ENCODE measurements at places on chromosomes 4 and X. TPM values are rescaled to one million over a fixed set of nuclear protein-coding genes. Genes with fewer than 3 reads are reported as not detected.

The GAGE12C gene
- total RNA-seq = not detected

The PPBP gene
- total RNA-seq = not detected

The TMSB15C gene
- 1.5 TPM for total RNA-seq

The PLXNB3 gene
- 5.6 TPM for total RNA-seq

DNA sequence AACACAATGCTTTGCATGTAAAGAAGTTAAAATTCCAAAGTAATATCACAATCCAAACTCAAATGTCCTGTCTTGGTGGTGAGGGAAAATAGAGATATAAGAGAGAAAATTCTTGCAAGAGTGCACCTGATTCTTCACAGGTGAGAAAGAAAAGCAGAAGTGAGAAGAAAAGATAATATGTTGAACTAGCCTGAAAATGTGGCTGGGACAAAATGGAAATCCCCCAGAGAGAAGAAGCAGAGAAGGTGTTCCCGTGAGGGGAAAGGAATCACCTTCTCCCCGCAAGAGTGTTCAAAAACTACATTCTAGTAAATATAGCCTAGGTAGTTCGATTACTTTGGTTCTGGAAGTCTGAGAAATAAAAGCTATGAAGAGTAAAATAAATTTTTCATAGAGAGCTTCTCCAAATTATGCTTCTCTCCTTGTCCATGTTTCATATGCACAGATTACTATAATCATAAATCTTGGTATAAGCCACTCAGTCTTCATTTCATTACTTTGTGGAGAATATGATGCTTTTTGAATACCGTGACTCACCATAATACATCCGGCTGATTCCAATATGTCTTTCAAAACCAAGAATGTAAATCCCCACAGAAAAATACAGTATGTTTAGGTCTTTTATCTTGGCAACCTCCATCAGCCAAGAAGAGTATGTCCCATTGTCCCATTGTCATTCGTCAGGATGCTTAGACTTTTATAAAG, 63.1 kb downstream of the COX18 start:
- H3K27ac ChIP-seq = no peak overlapping the region
- H3K4me3 ChIP-seq = no peak overlapping the region
- no peak for DNase-seq

- H3K27ac ChIP-seq = no peak overlapping the region
- no peaks in the 10 kb centered on the region for H3K4me1 ChIP-seq
- H3K36me3 ChIP-seq = no peaks in the 10 kb centered on the region
These were observed 84.9 kb downstream of the RAB28 start for GRCh38 chr4:13399257-13399656.

GRCh38 chr4:98921292-98921691, 7.6 kb downstream of the EIF4E start:
- no peaks in the 10 kb centered on the region for H3K4me1 ChIP-seq
- H3K36me3 ChIP-seq = no peaks in the 10 kb centered on the region
- no peak overlapping the region for H3K27ac ChIP-seq
- peak; percentile 9 for DNase-seq
- no peaks in the 10 kb centered on the region for H3K27me3 ChIP-seq
- no peak overlapping the region for H3K4me3 ChIP-seq

- H3K27ac ChIP-seq = no peak overlapping the region
- no peak for DNase-seq
- H3K36me3 ChIP-seq = no peaks in the 10 kb centered on the region
- no peaks in the 10 kb centered on the region for H3K27me3 ChIP-seq
- H3K4me3 ChIP-seq = no peak overlapping the region
- H3K4me1 ChIP-seq = no peaks in the 10 kb centered on the region
These were observed 163.8 kb downstream of the BANK1 start for GRCh38 chr4:101954351-101954750.

DNA sequence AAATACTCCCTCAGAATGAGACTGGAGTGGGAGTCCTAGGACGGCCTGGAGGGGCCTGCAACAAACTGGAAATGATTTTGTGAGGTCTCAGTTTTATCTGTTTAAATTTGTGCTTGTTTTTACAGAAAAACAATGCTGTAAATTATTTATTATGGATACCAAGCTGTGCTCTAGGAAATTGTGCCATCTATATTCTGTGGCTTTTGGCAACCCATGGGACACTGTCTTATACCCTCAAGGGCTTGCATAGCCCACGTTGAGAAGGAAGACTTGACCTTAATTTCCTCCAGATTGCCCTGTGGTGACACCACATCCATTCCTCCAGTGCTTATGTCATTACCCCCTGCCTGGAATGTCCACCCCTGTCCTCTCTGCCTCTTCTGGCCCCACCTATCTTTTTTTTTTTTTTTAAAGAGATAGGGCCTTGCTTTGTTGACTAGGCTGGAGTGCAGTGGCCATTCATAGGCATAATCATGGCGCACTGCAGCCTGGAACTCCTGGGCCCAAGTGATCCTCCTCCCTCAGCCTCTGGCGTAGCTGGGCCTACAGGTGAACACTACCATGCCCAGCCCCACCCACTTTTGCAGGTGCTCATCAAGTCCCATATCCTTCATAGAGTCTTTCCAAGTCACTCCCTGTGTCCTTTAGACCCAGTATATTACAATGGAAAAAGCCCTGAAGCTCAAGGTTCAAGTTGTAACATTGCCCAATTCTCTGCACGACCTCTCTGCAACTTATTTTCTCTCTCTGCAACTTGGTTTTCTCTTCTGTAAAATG, 77.4 kb downstream of the HPRT1 start:
- H3K4me1 ChIP-seq = no peaks in the 10 kb centered on the region
- H3K27me3 ChIP-seq = peaks cover 3% of the 10 kb centered on the region
- H3K36me3 ChIP-seq = no peaks in the 10 kb centered on the region

- no peak overlapping the region for H3K27ac ChIP-seq
- H3K36me3 ChIP-seq = no peaks in the 10 kb centered on the region
- no peaks in the 10 kb centered on the region for H3K4me1 ChIP-seq
- H3K27me3 ChIP-seq = no peaks in the 10 kb centered on the region
- H3K4me3 ChIP-seq = no peak overlapping the region
These were observed 831.5 kb downstream of the STIM2 start for GRCh38 chr4:27692158-27692557.

DNA sequence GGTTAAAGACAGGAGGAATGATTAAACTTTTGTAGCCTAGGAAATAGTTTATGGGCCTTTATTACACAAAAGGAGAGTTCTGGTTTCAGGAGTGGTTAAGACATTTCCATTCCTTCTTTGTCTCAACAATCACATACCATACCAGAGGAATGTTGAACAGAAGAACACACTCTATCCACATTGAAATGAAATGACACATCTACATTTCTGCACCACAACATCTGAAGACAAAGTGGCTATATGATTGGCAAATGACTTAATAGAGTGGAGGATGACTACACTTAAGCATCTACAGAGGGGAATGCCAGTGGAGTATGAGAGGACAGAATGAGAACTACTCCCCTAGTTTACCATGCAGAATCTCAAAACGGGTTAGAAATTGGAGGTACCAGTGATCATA, 8.0 kb downstream of the CYP2U1 start:
- H3K36me3 ChIP-seq = no peaks in the 10 kb centered on the region
- no peak overlapping the region for H3K27ac ChIP-seq
- no peaks in the 10 kb centered on the region for H3K27me3 ChIP-seq
- no peaks in the 10 kb centered on the region for H3K4me1 ChIP-seq

- DNase-seq = peak; percentile 80
- H3K27ac ChIP-seq = peak overlapping the region; percentile 78
- no peaks in the 10 kb centered on the region for H3K27me3 ChIP-seq
- H3K36me3 ChIP-seq = no peaks in the 10 kb centered on the region
- H3K4me3 ChIP-seq = no peak overlapping the region
These were observed 15.6 kb downstream of the SCARB2 start for GRCh38 chr4:76197971-76198410.

- no peaks in the 10 kb centered on the region for H3K4me1 ChIP-seq
- no peak for DNase-seq
- H3K36me3 ChIP-seq = no peaks in the 10 kb centered on the region
- H3K4me3 ChIP-seq = no peak overlapping the region
- H3K27me3 ChIP-seq = no peaks in the 10 kb centered on the region
These were observed 164.4 kb downstream of the CXXC4 start for GRCh38 chr4:104330125-104330905.

DNA sequence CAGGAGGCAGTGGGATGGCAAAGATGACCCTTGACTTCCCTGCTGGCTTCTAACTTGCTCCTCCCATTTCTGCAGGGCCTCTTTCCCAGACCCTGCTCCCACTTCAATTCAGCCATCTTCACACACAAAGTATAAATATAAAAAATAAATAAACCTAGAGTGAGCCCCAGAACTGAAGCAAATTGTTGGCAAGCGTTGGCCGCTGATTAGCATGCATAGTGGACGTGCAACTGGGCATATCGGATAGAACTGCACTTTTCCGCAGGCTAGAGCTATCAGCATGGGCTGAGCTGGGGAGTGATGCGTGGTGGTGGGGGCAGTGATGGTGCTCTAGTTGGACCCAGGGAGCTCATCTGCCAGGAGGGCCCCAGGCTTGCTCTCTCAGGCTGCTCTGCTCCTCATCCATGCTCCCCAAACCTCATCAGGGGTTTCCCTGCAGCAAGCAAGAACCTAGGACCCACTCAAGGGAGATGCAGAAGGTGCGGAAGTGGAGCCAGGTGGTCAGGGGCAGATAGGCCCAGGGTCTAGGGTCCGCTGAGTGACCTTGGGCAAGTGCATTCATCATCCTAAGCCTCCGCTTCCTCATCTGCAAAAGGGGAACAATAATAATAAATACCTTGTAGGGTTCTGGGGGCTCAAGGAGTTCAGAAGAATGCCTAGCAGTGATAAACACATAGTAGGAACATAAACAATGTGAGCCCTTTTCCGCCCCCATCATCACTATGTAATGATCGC, 146.8 kb upstream of the PJA1 start:
- no peaks in the 10 kb centered on the region for H3K36me3 ChIP-seq
- no peaks in the 10 kb centered on the region for H3K27me3 ChIP-seq
- H3K4me1 ChIP-seq = no peaks in the 10 kb centered on the region
